ENCODE measurements at places on chromosomes 4 and X.
A peak's percentile ranks its signal among the peaks of the same experiment; 100 is the strongest.

DNA sequence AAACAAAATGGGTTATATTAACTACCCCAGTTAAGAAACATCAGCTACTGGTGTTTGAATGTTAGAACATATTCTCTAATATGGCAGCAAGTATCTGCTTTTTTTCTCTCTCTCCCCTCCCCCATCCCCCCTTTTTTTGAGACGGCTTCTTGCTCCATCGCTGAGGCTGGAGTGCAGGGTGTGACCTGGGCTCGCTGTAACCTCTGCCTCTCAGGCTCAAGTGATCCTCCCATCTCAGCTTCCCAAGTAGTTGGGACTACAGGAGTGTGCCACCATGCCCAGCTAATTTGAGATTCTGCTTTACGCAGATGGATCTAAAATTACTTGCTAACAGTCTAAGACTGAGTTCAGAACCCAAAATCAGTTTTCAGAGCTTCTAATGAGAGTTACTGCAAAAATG lies 101.9 kb downstream of the AFF1 start:
- no peak for DNase-seq

DNA sequence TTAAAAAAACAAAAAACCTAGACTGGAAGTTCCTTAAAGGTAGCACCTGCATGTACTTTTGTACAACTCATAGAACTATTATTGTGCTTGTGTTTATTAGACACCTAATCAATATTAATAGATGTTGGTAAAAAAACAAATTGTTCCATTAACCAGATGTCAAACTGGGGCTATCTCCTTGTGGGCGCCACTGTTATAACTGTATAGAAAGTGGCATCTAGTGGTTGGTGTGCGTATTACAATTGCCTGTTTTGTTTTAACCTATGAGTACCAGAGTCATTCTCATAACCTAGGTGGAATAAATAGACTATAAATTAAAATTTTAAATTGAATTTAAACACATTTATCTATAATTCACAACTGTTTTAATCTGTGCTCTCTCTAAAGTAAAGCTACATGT lies 97.4 kb downstream of the COL4A5 start:
- DNase-seq = no peak

DNA sequence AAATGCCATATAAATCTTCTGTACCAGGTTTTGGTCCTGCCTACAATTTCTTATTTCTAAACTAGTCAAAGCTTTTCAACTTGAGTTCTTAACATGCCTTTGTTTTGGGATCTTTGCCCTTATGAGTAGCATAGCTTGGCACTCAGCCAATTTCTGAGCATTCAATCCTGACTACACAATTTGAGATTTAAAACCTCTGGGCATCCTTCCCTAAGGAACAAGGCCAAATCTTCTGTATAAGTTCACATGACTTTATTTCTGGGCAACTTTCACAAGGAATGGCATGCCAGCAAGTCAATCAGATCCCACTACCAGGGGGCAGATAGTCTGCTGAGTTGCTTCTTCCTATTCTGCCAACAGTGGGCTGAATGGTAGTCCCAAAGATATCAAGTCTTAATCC lies 254.2 kb downstream of the ADAMTS3 start:
- no peak for DNase-seq

- no peak for DNase-seq
Measured at GRCh38 chr4:110623718-110624397, 981 bp upstream of the PITX2 start.

DNA sequence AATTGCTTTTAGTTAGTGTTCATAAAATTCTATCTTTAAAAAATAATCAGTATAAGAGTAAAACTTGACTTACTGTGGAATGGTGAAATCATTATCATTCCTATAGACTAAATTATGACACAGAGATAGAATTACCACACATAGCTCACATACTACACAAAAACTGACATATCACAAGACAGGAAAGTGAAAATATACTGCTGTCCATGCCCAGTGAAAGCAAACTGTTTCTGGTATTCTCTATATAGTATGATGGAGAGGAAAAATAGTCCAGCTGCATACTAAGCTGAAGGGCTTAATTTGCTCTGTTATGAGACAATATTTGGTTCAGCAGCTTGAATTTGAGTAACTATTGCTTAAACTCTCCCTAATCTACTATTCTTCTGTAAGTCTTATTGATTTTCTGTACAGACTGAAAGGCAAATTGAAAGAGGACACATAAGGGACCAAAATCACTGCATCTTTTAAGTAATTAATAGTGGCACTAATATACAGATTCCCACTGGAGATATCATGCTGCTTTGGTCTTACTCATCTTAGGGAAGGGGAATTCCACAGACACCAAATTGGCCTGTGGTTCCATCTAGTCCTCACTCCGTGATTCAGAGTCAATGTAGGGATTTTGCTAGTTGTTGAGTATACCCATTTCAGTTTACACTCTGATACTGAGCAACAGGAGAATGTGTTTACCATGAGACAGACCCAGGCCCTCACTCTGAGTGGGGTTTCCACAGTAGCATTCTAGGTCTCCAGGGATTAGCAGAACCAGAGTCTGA lies 47.4 kb upstream of the AGA start:
- DNase-seq = no peak

- DNase-seq = peak; percentile 12
Measured at GRCh38 chrX:154548028-154548316, 552 bp downstream of the IKBKG start.

- DNase-seq = no peak
Measured at GRCh38 chrX:31550158-31550557, 478.3 kb upstream of the FTHL17 start.

DNA sequence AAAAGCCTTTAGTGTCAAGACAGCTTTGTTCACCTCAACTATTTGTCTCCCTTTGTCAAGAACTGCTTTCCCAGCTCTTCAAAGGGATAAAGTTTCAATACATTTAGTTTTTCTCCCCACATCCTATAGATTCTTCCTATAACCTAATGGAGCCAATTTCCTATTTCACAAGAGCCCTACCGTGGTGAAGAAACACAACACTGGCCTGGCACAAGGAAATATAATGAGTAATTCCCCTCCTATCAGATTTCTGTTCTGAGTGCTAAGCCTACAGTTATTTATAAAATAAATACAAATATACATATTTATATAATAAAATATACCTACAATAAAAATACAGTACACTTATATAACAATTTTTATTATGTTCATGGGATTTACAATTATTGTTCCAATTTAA lies 89.9 kb downstream of the SHISA3 start:
- DNase-seq = no peak

GRCh38 chr4:109574443-109574850 lies 14.4 kb downstream of the MCUB start:
- no peak for DNase-seq

DNA sequence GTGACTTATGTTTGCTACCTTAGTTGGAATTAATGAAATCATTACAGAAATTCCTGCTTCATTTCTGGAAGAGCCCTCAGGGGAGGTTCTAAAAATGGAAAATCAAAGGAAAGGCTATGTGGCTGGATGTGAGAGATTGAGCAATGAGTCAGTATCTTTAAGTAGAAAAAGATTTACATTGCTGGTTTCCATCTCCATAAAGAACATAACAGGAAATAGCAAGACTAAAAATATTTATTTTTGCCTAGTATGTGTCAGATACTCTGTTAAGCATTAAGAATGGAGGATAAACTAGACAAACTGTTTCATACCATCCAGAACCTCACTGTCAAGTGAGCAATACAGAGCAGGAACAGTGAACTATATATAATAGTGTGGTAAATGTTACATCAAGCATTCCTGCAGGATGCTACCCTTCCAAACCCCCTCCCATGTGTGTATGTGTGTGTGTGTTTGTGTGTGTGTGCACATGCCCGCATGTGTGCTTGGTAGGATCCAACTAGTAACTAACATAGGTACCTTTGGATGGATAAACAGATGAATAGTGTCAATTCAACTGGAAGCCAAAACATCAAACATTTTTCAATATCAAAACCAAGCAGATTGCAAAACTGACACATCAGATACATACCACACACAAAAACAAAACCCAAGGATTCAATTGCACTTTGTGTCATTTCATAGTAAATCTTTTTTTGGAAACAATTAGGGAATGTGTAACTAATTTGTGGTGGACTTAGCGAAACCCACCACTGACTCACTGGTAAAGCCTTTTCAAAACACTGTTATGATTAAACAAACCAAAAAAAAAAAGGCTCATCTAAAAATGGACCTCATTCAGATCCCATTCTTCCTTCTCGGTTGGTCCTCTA lies 223.4 kb downstream of the SHROOM3 start:
- no peak for DNase-seq

- DNase-seq = no peak
Measured at GRCh38 chr4:96326846-96327245, 487.0 kb downstream of the PDHA2 start.

GRCh38 chrX:148457279-148457678 lies 43.1 kb upstream of the AFF2 start:
- DNase-seq = no peak

DNA sequence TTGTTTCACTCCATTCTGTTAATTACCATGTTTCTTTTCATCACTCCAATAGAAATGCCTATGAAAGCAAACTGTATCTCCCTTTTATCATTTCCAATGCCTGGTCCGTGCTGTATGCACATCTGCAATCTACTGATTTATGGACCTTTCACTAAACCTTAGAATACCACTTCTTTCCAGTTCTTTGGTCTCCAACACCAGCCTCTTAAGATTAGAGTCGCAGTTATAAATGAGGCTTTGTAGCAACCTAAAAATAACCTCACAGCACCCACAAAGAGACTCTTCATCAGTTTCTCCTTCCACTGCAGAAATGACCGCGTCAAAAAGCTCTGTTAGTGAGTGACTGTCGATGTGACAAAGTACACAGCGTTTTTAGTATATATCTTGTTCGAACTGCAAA lies 282.6 kb downstream of the ADGRA3 start:
- DNase-seq = no peak

GRCh38 chr4:160745126-160745525 lies 1418.7 kb downstream of the FSTL5 start:
- DNase-seq = no peak

- no peak for DNase-seq
Measured at GRCh38 chr4:147044241-147044640, 98.6 kb upstream of the TTC29 start.

GRCh38 chrX:38654302-38654701 lies 93.0 kb downstream of the TSPAN7 start:
- DNase-seq = no peak

GRCh38 chr4:146095091-146095690 lies 80.3 kb upstream of the LSM6 start:
- no peak for DNase-seq

- peak; percentile 82 for DNase-seq
Measured at GRCh38 chr4:17324386-17324830, 187.5 kb downstream of the QDPR start.

DNA sequence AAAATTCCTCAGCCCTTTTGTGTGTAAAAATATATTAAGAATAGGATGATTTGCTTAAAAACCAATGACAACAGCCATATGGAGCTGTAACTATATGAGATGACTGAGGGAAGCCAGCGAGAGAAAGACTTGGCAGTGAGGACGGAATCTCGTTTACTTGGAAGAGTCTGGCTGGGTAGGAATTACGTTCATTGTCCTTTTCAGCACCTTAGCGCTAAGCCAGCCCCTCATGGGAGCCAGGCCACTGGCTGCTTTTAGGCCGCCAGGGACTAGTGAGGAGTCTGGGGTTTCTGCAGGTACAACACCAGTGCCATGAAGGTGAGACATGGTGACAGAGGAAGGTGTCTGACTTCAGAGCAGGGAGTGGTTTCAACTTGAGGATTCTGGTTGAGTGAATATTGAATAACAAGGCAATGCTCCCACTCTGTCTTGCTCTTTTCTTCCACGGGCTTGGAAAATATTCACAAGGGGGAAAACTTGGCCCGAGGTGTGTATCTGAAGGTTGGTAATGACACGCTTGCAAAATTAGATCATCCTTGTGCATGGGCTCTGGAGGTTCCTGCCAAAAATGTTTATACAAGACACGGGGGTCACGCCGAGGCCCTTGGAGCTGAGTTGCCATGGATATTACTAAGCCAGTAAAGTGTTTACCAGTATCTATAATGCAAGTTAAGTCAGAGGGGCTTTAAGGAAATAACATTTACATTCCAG lies 17.4 kb downstream of the KLF3 start:
- DNase-seq = no peak

- DNase-seq = peak; percentile 78
Measured at GRCh38 chr4:151362404-151363164, 37.2 kb upstream of the SH3D19 start.

DNA sequence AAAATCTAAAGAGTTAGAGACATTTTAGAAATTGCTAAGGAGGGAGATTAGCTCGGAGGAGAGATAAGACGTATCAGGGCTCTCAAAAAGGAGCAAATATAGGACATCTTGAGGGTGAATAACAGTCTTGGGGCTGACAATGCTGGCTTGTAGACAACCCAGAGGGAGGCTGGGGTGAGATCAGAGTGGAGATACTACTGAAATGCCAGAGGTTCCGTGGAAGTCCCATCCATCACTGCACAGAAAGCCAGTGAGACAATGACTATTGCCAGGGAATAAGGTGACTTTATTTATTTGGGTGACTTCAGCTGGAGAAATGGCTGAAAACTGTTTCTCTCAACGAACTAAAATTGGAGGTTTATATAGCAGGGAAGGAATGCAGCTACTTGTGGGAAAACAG lies 838.1 kb upstream of the AGA start:
- no peak for DNase-seq

DNA sequence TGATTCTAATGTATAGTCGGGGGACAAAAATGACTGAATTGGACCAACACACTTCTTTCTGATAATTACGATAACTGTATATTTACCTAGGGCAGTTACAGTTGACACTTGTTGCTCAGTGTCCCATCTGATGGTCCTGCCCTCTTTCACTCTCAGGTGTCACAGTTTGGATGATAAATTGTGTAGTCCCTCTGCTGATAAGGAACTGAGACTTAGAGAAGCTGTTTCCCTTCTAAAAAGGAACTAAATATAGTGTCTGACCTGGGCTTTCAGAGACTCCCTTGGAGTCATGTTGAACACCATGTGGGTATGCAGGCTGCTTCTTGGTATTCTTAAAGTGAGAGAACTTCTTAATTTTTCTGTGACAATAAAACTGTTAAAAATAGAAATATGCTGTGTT lies 23.7 kb upstream of the PNPLA4 start:
- DNase-seq = no peak

Data from posterior cingulate gyrus (tissue), 11 donors.